ENCODE measurements at places on chromosomes 2 and 18.

GRCh38 chr2:15842758-15843666 is 97.3 kb upstream of the MYCN start:
- no peak for DNase-seq

- no peak for DNase-seq
Measured at GRCh38 chr18:79890674-79891073, 60.8 kb downstream of the SLC66A2 start.

- no peak for DNase-seq
Measured at GRCh38 chr2:20609995-20610357, 40.9 kb downstream of the HS1BP3 start.

- DNase-seq: no peak
Measured at GRCh38 chr2:107785756-107786155, 40.9 kb upstream of the RGPD4 start.

- DNase-seq: no peak
Measured at GRCh38 chr2:232027530-232027929, 66.0 kb downstream of the DIS3L2 start.

GRCh38 chr2:69723791-69724190 is 18.1 kb upstream of the ANXA4 start:
- DNase-seq: no peak

- peak; percentile 92 for DNase-seq
Measured at GRCh38 chr2:166494140-166494624, at the start of gene SCN7A. Gene SCN7A, minus strand, starts transcription at chr2:166494249. Its CDS starts 16,553 bp downstream, at chr2:166477696.

DNA sequence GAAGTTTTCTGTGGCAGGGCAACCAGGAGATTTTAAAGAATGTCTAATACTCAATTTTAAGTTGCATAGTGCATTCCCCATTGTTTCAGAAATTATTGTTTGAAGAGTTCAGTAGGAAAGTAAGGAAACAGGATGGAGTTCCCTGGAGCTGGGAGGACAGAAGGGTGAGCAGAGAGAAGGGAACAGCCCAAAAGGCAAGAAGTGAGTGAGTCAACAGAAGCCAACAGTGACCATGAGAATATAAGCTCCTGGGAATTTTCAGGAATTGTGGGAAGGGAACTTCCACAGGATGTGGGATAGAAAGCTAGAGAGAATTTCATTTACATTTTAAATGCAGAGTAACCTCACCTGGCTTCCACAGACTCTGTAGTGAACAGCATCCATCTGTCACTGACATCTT is 268.1 kb upstream of the ATP5MC3 start:
- no peak for DNase-seq

- DNase-seq: no peak
Measured at GRCh38 chr2:182299632-182300031, 127.2 kb downstream of the PDE1A start.

DNA sequence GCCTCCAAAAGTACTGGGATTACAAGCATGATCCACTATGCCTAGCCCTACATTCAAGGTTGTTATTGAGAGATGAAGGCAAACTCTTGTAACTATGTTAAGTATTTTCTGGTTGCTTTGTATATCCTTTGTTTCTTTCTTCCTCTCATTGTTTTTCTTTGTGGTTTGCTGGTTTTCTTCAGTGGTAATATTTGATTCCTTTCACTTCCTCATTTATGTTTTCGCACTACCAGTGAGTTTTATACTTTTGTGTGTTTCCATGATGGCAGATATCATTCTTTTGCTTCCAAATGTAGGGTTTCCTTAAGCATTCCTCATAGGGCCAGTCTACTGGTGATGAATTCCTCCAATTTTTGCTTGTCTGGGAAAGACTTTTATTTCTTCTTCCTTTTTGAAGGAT is 90.2 kb downstream of the NCK2 start:
- DNase-seq: no peak

- peak; percentile 77 for DNase-seq
Measured at GRCh38 chr2:200812122-200813022, 662 bp downstream of the BZW1 start.

DNA sequence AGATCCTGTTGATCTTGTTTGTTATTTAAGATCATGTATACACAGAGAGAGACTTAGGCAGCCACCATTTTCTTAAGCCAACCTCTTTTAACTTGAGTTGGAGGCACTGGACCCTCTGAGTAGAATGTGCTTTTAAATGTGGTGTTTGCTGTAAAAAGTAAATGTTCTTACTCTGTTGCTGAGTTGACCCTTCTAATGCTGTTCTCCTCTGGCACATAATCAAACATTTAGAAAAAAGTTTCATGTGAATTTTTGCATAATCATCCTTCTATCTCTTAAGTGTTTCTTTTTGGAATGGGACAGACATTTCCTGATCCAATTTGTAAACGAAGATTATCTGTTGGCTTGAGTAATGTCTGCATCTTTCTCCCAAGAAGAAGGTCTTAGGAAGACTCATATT is 255.1 kb upstream of the ETAA1 start:
- no peak for DNase-seq

DNA sequence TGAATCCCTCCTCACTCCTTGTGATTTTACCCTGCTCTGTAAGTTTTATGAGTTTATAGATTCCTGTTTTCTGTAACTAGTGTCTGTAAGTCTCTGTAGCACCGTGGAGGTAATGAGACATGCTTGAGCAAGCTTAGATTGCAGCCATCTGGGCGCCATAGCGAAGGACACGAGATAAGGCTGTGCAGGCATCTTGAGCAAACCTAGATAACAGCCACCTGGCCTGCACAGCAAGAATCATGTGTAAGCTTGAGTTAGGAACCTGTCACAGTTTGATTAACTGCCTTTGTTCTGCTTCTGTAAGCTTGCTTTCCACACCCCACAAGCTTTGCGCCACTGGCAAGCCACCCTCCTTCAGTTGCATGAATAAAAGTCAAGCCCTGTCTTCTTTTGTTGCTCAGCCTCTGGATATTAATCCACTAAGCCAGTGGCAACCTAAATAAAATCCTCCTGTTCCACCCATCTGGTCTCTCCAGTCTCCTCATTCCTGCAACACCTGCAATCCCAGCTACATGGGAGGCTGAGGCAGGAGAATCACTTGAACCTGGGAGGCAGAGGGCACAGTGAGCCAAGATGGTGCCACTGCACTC is 270.6 kb upstream of the RGPD4 start:
- no peak for DNase-seq

DNA sequence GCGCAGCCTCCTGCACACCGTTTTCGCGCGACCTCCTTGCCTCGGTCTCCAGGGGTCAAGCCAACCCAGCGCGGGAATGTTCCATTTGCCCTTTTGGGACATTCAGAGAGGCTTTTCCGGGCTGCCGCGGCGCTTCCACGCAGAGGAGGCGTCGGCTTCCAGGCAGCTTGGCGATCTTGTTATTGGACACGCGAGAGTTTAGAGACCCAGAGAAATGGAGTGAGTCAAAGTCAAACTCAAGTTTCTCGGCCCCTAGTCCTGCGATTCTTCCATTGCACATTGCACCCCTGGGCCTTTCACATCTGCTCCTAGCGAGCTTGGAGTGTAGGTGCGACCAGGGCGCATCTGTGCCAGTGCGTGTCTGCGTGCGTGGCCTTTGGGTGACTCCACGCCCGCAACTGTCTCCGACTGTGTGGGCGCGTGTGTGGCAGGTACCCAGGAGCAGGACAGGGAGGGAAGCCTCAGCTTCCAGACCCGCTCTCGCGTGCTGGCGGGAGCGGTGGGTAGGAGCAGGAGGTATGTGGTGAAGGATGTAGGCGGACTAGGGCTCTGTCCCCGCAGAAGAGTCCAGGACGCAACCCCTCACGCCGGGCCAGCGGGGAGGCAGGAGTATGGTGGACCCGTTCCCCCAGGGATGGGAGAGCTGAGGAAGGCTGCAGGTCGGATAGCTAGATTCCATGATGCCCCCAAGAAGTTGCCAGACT is 13.5 kb downstream of the SIX3 start:
- no peak for DNase-seq

DNA sequence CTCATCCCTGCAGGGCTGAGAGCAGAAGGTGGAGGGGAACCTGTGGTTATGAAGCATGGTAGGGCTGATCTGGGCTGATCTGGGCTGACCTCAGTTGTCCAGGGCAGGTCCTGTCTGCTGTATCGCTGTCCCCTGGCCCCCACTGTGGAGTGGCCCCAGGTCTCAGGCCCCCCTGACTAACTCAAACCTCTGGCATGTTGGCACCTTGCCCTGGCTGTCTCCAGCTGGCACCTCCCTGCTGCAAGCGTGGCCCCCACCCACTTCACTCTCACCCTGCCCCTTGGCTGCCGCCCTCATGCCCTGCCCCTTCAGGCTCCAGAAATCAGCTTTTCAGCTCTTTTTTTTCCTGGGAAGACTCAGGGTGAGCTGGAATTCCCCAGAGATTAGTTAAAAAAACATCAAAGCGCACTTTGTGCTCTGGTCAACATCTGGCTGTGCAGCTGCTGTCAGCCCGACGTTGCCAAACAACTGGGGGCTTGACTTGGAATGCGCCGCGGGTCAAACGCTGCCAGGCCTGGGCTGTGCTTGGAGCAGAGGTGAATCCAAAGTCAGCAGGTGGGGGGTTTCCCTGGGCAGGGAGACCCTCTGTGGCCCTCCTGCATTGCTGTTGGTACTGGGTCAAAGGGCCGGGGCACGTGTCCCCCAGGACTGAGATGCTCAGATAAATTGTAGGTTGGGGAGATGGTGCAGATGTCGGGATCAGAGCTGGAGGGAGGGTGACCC is 173.8 kb upstream of the HDAC4 start:
- DNase-seq: no peak

GRCh38 chr2:217038001-217038400 is 178.1 kb upstream of the TNP1 start:
- DNase-seq: no peak

DNA sequence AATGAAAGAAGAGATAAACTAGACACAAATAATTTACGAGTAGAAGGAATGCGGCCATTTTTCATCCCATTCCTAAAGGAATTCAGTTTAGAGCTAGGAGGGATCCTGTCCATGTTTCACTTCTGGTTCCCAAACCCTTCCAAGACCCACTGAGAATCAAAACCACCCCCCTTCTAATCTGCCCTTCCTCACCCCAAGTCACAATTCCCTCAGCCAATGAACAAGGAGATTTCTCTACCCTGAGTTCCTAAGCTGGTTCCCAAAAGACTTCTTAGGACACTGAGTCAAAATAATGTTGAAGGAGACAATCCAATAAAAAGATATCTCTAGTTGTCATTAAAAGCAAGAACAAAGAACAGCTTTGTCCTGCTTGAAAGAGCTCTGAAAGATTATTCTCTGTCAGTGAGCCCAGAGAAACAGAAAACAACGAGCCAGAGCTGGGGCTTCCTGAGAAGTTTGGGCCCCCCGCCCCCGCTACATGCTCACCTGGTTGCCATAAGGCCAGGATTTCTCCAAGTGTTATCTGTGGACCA is 45.7 kb downstream of the STK39 start:
- no peak for DNase-seq

GRCh38 chr2:107430596-107431266 is 396.0 kb upstream of the RGPD4 start:
- DNase-seq: no peak

GRCh38 chr18:27967913-27968824 is 208.8 kb downstream of the CDH2 start:
- DNase-seq: no peak

DNA sequence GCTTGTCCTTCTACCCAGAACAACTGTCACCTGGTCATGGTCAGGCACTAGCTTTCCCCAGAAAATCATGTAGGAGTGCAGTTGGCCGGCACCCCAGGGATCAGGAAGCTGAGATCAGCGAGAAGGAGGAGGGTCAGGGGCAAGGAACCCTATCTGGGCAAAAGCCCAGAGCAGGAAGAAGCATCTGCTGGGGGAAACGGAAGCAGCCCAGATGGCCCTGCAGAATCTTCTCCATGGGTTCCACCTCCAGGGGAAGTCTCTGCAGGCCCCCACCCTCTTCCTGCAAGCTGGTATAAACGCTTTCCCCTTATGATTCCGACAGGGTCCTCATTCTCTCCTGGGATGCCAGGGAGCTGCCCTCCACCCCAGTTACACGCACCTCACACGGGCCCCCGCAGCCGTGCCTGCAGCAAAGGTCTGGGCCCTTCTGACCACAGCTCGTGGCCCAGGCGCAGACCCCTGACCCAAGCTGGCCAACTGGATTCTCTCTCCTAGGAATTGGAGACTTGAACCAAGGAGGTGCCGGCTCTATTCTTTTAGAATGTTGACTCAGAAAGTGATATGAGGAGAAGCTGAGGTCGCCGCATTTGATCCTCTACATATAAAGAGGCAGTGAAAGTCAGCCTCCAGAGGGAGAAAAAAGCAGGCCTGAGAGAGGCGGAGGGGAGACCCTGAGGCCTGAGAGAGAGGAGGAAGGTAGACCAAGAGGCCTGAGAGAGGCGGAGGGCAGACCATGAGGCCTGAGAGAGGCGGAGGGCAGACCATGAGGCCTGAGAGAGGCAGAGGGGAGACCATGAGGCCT is 71.0 kb downstream of the STPG4 start:
- DNase-seq: peak; percentile 55

DNA sequence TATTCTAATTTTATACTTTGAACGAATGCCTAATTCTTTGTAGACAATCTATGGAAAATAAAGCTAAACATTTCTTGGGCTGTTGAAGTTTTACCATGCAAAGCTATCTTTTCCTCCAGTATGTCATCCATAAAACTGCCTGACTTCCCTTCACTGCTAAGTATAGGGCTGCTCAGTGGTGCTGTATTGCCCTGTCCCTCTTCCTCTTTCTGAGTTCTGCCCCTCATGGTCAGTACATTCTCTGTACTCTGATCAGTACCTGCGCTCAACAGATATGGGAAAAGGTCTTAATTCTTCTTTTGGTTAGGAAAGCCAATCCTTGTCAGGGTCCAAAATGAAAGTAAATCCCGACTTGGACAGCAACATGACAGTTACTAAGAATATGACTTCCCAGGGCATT is 321.9 kb downstream of the RAD51AP2 start:
- no peak for DNase-seq

GRCh38 chr2:84071050-84071449 is 388.0 kb downstream of the SUCLG1 start:
- DNase-seq: no peak

- no peak for DNase-seq
Measured at GRCh38 chr2:129233166-129233565, 746.3 kb upstream of the RAB6C start.

- no peak for DNase-seq
Measured at GRCh38 chr18:36283448-36283847, 14.1 kb upstream of the FHOD3 start.

- no peak for DNase-seq
Measured at GRCh38 chr18:79805211-79805887, 7.6 kb downstream of the KCNG2 start.

DNA sequence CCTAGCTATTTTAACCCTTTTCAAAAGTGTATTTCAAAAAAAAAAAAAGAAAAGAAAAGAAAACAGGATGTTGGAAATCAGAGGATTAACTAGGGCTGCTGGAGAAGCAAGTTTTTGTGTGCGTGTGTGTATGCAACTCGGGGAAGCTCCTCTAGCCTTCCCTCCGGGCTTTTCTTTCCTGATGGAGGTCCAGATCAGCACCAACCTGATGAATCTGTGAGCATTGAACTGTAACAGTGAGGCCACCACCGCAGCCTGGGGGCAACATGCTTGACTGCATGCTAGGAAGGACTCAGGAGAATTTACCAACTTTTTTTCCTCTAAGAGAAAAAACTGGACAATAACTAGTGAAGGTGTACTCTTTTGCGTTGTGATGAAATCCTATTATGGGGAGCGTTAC is 2.3 kb downstream of the OBSL1 start:
- no peak for DNase-seq

Data from left ventricle myocardium inferior (tissue), 1 donor.